ENCODE measurements at places on chromosomes 6 and 20.

GRCh38 chr6:105015482-105015881 lies 58.6 kb downstream of the LIN28B start:
- no peak for DNase-seq

- no peak for DNase-seq
Observed at GRCh38 chr6:7542065-7542873, 798 bp downstream of the DSP start.

DNA sequence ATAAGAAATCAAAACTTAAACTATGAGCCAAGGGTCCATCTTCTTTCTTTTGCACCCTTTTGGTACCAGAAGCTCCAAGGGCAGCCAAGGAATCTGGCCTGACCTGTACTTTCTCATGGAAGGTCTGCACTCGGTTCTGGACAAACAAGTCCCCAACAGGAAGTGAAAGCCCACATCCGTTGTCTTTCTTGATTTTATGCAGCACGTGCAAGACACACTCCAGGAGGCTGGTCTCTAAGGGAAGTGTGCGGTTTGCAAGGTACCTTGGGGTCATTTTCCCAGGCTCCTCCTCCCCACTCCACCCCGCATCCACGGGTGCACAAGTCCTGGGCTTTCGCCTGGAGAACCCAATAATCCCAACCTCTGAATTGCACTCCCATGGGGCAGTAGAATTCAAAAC lies 101.9 kb downstream of the NFATC2 start:
- DNase-seq, result no peak

GRCh38 chr6:154258064-154258757 lies 98.4 kb downstream of the IPCEF1 start:
- no peak for DNase-seq

GRCh38 chr20:49582413-49583334 lies 14.7 kb upstream of the PTGIS start:
- DNase-seq, result no peak

DNA sequence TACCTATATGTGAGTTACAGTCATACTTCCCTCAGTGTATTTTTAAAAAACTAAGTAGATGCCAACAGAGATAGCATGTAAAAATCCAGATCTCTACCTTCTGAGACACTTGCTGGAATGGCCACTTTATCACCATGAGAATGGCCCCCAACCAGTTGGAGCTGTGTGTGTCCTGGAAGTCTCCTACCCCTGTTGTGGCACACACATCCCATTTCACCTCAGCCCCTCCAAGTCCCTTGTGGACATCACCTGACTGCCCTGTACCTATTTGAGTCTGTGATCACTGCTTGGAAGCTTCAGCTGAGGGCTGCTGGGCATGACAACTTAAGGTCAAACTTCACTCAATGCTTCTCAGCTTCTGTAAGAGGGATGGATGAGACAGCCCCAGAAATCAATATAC lies 24.1 kb downstream of the MOCS1 start:
- no peak for DNase-seq

GRCh38 chr6:169212897-169213813 lies 40.5 kb downstream of the THBS2 start:
- DNase-seq, result peak; percentile 86

- no peak for DNase-seq
Observed at GRCh38 chr6:73817253-73817652, 121.2 kb downstream of the CD109 start.

GRCh38 chr6:71721642-71722041 lies 164.7 kb upstream of the RIMS1 start:
- no peak for DNase-seq
